Activated CD4-positive, alpha-beta T cell treated with anti-CD3 and anti-CD28 coated beads for 36 hours (primary cell): ENCODE measurements at places on chromosomes 13 and 19. TPM values are rescaled to one million over a fixed set of nuclear protein-coding genes. Genes with fewer than 3 reads are reported as not detected.

- DNase-seq, result no peak
Measured at GRCh38 chr13:73466561-73466960, 407.8 kb downstream of the KLF5 start.

GRCh38 chr13:88217372-88217771 lies 546.2 kb downstream of the SLITRK5 start:
- no peak for DNase-seq

DNA sequence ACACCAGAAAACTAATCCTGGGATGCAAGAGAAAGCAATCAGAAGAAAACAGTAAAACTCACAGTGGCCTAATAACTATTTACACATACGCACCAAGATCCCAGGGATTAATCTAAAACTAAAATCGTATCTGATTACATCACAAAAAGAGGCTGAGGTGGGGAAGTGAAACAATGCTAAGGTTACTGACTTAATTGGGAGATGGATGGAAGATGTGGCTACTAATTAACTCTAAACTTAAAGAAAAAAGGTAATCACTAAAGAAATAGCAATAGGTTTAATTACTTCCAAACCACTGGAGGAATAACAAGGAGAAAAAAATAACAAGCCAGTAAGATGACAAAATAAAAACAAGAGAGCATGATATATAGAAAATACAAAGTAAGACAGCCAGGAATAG lies 50.4 kb downstream of the NUFIP1 start:
- no peak for DNase-seq

GRCh38 chr13:51453207-51453958 lies 547 bp upstream of the INTS6 start:
- DNase-seq, result peak; percentile 88

DNA sequence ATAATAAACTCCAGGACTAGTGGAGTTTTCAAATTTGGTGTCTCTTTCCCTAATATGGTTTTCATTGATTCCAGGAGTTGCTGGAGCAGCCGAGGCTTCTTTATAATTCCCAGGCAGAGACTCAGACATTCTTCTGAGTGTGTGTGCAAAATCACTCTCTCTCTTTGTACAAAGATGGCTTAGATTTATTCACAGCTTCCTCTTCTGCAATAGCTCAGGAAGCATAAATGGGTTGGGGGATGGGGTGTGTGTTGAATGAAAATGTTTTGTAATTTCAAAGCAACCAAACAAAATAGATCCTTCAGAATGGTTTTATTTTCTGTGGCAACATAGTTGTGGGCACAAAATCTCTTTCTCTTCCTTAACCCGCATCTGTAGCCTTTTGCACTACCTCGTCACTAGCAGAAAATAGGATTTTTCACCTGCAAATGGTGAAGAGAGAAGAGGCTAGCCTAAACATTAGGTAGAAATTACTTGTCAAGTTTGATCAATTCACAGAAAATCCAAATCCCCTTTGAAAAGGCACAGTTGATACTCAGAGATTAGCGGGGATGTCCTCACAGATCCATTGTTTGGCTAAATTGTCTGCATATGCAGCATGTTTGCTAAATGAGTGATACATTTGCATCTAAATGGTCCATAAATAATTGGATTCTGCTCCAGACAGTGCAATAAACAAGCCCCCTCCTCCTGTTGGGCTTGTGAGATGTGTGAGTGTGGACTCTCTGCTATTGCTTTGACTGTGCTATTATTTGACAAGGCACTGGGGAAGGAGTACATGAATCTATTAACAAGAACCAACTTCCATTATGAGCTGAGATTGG lies 66.7 kb downstream of the CBY2 start:
- no peak for DNase-seq

DNA sequence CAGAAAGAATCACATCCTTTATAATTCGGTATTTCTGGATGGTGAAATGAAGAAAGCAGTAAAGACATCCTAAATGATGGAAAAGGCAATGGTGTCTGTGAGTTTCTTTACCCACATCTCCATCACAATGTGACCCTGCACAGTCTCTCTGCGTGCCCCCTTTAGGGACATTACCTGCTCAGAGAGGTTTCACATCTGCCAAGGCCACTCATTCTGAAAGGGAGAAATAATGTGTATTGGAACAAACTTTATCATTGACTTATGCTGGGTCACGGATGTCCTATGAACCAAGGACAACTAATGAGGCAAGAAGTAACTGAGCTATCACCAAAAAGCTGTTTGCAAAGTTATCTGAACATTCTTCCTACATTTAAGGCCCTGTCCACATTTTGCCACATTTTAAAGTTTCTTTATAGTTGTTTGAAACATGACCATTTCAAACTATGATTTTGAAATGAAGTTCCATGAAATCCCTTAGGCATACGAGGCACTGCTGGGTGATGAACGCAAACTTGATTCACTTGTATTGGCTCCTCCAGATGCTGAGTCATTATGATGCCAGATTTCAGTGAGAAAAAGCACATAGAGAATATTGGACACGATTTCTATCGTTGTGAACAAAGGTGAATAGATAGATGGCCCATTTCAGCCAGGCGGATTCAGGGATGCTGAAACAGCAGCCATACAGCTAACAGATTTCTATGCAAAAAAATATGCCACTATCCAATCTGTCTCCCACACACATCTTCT lies 63.5 kb upstream of the HMGB1 start:
- no peak for DNase-seq

DNA sequence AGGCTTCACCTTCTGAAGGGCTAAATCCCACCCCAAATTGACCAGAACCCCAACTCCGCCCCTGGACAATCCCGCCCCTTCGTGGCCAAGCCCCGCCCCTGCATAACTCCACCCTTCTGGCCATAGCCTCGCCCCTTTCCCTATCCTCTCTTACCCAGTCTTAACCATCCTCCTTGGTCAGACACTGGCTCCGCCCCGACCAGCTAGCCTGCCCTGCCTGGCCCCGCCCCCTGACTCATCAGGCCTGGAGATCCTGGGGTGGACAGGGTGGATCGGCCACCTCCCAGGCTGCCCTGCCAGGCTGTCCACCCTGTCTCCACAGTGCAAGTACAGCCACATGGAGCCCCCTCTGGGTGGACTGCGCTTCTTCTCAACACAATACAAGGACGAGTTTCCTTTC lies 8.0 kb upstream of the ZNF358 start:
- DNase-seq, result peak; percentile 52

DNA sequence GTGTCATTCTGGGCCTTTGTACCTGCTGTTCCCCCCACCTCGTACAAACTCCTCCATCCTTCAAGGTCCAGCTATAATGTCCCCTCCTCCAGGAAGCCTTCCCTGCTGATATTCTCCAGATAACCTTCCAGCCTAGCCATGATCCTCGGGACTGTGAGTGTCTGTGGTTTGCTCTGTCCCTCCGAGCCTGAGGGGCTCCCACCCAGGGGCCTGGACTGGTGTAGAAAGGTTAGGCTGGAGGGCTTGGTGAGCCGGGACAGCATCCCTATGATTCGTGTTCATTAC lies 2.9 kb upstream of the COMP start:
- DNase-seq, result no peak

- no peak for DNase-seq
Measured at GRCh38 chr19:57651654-57651996, 17.1 kb upstream of the ZSCAN4 start.

Gene EEF2
- total RNA-seq, result 3,116 TPM

Gene ZNF776
- total RNA-seq, result 8.9 TPM

Gene ZNF439
- total RNA-seq, result 11.4 TPM
